NCI-H1694 treated with DMSO at 0.1 percent for 48 hours (cell line): ENCODE measurements at places on chromosomes 6 and 20.

DNA sequence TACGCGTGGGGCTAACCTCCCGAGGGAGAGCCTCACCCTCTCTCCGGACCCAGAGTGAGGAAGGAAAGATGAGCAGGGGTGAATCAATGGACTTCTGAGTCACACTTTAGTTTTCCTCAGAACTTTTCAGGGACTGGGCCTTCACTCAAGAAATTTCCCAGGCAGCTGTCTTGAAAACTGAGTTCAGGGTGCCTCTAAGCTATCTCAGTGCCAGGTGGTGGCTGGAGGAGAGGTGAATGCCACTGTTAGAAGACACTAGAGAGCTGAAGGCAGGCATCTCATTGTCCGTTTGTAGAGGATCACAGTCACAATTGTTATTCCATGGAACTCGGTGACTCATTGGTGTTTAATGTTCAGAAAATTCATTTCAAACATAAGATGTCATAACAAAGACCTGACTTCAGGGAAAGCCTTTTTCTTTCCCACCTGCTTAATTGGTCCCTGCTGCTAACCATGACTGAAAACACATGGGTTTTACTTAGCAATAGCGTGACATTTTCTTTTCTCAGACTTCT, 5.3 kb upstream of the SERPINB6 start:
- DNase-seq: no peak

DNA sequence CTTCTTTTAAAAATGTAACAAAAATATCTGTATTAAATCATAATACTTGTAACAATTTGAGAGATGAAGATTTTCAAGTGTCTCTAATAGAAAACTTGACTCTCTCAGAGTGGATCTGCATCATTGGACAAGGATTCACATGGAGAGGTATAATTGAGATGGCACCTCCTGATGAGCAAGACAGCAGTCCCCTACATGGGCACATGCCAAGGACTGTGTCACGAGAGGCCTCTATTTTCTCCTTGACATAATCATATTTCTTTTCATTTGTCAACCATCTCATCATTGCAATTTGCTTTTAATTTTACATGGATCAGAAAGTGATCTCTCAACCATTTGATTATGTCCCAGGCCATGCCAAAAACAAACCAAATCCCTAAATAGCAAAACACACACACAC, 206.8 kb upstream of the THEMIS start:
- no peak for DNase-seq

DNA sequence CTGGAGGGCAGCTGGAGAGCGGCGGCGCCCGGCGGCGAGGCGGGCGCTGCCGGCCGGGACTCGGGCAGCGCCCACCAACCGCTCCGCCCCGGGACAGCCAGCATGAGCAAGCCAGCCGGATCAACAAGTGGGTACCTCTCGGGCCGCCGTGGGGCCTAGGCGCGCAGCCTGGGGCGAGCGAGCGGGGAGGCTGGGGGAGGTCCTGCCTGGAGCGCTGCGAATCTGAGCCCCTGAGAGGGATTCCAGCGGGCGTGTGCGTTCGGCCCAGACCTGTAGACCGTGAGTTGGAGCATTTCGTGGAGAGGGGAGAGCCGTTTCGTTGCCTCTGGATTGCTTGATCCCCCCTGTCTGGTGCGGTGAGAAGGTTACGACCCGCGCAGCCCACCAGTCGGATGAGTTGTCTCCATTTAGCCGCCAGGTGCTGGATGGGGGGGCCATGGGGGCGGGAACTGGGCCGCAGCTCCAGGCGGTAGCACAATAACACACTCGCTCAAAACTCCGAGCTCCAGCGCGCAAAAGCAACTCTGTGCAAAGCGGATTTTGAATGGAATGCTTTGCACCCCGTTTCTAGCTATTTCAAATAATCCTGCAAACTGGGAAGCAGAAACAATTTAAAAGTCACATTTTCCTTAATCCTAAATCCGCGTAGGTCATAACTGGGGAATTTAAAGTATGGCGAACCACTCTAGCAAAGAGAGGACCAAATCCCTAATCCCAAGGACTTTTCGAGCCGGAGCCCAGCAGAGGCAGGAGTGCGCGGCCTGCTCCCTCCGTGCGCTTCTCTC, 1.0 kb downstream of the NR2E1 start:
- DNase-seq: no peak

GRCh38 chr6:44563397-44563796, 175.9 kb downstream of the CDC5L start:
- DNase-seq: no peak

- DNase-seq: no peak
Measured at GRCh38 chr6:134714113-134714512, 235.8 kb downstream of the ALDH8A1 start.

DNA sequence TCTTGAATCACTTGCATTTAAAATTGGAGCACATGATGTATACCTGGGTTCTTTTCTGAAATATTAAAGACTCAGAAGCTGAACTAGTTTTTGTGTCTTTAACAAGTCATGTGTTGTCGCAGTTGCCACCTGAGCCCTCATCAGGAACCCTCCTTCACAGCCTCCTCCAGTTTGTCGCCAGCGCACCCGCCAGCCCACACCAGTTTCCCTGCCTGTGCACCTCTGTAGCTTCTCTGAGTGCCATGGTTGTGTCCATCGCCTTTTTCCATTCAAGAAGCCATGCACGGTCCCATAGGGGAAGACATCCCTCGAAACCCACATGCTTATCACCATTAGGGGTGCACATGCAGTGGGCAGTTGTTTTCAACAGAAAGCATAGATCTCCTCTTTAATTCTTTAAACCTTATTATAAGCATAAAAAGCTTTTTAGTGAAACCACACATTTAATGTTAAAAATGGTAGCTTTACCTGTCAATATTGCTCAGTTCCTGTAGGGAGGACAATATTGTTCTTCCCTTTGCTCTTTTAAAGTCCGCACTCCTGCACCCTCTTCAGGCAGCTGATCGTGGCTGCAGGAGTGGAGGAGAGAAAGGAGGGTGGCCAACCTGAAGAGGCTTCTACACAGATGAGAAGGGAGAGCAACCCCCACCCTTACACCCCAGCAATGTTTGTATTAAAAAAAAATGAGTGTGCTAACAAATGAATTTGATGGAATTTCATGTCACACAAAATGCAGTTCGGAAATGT, 121.9 kb downstream of the CFAP61 start:
- no peak for DNase-seq

DNA sequence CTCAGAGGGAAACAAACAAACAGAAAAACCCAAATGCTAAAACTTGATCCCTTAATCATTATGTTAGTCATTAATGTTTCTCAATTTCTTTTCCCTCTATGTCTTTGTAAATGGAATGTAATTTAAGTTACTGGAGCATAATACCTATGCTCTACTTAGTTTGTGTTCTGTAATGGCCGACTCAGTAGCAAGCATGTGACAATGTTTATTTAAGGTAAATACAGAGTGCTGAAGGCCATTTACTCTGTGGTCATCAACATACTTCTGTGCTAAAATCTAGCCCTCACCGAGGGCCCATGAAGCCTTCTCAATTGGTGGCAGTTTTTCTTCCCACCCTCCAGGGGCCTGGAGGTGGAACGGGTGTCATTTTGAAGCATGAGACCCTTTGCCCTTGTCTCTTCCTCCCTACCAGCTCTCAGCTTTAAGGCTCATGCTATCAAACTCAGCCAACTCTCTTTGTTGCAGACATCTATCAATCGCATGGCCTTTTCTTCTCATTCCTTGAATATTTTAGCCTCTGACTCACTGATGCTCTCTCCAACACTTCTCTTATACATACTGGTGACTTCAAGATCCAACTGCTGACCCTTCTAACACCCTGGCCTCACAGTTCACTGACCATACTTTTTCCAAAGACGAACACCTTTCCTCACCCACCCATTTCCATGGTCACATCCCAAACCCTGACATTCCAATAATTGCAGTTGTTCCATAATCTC, 48.2 kb downstream of the STX7 start:
- DNase-seq: no peak

DNA sequence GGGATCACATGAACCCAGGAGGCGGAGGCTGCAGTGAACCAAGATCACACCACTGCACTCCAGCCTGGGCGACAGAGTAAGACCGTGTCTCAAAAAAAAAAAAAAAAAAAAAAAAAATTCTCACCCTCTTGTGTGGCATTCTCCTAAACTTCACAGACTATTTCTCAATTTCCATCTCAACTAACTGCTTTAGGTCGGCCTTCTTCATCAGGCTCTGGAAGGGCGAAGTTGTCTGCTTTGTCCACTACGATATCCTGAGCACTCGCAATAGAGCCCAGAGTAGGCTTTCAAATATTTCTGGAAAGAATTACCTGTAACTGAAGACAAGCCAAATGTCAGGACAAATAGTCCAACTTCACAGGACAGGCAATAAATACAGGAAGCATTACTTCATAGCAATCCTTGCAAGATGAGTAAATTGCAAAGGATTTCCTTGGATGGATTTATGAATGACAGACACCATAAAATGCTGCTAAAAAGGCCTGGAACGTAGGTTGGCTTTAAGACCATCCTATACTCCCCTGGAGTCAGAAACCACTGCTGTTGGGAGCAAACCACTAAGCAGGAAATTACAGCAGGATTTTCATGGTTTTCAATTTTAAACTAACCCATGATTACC, 116.3 kb upstream of the SLC2A12 start:
- DNase-seq: no peak

DNA sequence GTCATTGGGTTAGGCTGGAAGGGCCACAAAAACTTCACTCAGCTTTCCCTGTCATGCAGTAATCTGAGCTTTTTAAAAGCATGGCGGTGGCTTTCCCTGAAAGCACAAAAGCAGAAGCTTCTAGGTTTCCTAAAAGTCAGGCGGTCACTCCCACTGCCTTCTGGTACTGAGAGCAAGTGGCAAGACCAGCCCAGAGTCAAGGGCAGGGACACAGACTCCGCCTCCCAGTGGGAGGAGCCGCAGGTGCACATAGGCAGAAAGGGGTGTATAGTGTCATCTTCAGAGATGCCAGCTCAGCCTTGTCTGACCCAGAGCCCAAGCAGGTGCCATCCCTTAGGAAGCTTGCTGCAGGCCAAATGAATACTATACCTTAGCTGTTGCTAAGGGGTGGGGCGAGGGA, 18.0 kb upstream of the PACSIN1 start:
- DNase-seq: no peak

- no peak for DNase-seq
Measured at GRCh38 chr6:29763491-29764289, 40.5 kb downstream of the HLA-F start.
